ENCODE measurements at places on chromosomes 5 and 9.
A peak's percentile ranks its signal among the peaks of the same experiment; 100 is the strongest.

DNA sequence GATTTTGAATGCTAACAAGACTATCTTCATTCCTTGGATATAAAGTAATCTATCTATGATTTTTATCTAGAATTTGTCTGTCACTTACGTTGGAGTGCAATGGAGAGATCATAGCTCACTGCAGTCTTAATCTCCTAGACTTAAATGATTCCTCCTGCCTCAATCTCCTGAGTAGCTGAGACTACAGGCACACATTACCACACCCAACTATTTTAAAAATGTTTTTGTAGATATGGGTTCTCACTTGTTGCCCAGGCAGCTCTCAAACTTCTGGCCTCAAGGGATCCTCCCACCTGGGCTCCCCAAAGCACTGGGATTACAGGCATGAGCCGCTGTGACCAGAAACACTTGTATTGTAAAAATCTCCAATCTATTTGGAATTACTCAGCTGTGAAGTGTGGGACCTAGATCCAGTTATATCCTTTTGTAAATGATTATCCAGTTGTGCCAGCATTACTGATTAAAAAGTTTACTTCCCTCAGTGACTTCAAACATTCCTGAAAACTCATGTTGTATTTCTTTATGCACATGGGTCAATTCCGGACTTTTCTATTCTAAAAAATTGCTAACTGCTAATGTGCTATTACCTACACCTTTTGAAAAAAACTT, 1793.8 kb upstream of the WWC1 start:
- DNase-seq: no peak

DNA sequence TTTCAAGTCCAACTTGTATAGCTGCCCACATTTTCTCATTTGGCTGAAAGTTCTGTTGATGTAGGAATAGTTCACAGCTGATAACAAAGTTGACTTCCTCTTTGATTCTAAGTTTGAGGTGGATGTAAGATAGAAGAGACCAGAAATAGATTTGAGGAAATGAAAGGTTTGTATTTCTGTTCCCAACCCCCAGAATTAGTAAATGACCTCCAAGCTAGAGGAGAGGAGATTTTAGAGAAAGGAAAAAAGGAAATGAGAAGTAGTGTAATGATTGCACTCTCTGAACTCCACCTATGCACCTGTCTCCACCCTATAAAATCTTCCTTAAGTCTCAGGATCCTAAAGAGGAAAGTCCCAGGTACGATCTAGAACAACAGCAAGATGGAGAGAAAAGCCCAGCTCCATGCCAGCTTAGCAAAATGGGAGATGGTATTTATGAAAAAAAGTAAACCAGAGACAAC, 130.4 kb upstream of the POC5 start:
- no peak for DNase-seq

DNA sequence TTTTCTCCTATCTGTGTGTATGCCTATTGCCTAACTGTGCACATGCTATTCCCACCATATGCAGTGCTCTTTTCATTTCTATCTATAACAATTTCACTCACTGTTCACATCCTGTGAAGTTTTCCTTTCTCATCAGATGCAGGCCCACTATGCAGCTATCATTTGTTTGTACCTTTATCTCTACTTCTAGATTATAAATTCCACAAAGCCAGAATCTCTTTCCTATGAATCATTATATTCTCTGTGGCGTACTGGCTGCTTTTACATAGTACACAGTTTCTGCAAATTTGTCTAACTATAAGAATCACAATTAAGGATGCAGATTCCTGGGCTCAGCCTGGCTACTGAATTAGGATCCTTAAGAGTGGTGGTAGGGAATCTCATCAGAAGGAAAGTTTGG, 600.8 kb upstream of the ARRDC3 start:
- no peak for DNase-seq

- DNase-seq: no peak
Measured at GRCh38 chr5:30574761-30575160, 618.7 kb upstream of the CDH6 start.

- DNase-seq: peak; percentile 17
Measured at GRCh38 chr9:37650873-37651768, at the start of gene FRMPD1. Gene FRMPD1 (plus strand): TSS chr9:37650954. CDS start chr9:37692642, 41,688 bp downstream.

DNA sequence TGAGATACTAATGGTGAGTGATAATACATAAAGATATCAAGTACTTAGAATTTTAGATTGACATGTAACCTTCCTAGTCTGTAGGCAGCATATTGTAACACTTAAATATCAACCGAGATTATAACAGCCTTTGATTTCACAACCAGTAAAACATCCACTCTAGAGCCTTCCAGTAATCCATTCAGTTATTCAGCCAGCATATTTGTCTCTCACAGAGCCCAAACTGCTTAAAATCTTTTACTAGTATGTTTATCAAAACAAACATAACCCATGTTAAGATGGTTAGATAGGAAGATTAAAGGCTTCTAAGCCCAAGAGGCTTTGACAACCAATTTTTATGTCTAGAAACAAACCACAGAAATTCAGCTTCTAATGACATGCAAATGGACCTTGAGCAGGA, 177.9 kb upstream of the FST start:
- no peak for DNase-seq

- DNase-seq: no peak
Measured at GRCh38 chr5:175883506-175883905, 12.1 kb downstream of the CPLX2 start.

- no peak for DNase-seq
Measured at GRCh38 chr5:129554134-129554904, 94.2 kb downstream of the ADAMTS19 start.

DNA sequence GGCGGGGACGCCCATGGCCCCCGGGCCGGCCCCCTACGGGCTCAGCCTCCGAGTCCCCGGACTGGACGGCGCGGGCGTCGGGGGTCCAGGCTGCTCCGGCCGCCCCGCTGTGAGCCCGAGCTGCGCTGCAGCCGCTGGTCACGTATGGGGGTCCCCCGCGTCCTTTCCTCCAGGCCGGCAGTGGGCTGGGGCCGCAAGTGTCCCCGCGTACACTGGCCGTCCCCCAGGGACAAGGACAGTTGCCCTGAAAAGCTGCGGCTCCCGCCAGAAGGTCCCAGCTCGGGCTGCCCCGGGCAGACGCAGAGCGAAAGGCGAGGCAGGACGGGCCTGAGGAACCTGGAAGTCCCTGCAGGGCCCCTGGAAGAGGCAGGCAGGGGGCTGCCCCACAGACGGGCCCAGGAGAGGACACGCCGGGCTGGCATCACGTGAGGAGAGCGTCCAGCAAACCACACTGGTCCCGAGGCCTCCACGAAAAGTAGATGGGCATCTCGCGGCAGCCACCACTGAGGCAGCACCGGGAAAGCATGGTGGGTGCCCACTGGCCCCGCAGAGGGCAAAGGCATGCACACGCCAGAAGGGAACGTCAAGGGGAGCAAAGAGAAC, 3.3 kb upstream of the NKD2 start:
- no peak for DNase-seq

- DNase-seq: no peak
Measured at GRCh38 chr5:168438349-168438748, 47.9 kb upstream of the RARS1 start.

GRCh38 chr5:173940269-173940668, 48.7 kb upstream of the C5orf47 start:
- no peak for DNase-seq

DNA sequence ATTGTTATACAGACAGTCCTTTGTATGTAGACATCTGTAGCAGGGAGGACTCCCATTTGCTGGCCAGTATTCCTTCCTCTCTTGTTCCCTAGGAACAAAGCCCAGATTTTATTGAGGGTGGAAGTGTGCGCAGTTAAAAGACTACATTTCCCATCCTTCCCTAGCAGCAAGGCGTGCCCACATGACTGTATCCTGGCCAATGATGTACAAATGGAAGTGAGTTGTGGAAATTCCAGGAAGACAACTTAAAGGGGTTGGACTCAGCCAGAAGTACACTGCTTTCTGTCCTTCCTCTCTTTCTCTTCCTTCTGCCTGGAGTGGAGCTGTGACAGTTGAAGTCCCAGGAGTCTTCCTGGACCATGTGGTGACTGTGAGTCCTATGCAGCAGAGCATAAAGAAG, 89.0 kb downstream of the HRH2 start:
- no peak for DNase-seq

- no peak for DNase-seq
Measured at GRCh38 chr5:72653586-72653985, 146.4 kb upstream of the ZNF366 start.

- DNase-seq: no peak
Measured at GRCh38 chr9:81108821-81109220, 580.5 kb downstream of the TLE1 start.

GRCh38 chr9:76369583-76369982, 24.6 kb downstream of the RFK start:
- no peak for DNase-seq

- DNase-seq: no peak
Measured at GRCh38 chr9:72440992-72441847, 76.2 kb upstream of the ZFAND5 start.

DNA sequence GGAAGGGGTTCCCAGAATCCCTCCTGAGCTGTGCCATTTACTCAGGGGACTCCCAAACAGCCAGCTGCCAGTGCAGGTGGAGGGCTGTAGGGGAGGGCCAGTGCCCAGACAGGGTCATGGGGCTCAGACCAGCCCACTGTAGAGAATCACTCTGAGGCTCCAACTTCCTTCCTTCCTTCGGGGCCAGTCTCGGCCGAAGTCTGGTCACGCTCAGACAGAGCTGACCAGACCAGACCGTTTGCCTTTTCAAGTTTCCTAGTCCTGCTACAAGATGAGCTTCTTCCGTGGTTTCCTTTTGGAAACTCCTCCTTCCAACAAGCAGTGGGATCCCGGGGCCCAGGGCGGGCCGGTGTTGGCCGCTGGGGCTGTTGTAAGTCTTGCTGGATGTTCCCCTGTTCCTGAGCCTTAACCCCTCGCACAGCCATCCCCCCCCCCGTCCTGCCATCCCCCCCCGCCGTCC, 52.6 kb downstream of the SAR1B start:
- no peak for DNase-seq

- DNase-seq: no peak
Measured at GRCh38 chr5:112933651-112934365, 11.8 kb upstream of the REEP5 start.

DNA sequence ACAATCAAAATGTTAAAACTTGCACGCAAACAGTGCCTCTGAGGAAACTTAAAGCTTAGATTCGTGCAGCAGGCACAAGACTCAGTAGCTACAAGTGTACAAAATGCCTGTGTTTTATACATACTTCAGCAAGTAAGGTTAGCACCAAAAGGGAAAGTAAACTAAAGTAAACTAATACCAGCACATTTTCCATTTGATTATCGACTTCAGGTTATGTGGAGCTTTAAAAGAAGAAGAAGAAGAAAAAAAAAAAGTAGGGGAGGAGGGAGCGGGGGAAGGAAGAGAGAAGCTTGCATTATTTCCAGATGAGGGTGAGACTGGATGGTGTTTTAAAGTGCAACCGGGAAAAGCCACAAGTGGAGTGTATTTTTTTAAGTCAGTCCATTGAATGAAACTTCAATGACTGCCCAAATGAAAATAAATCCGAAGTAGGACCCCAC, 596 bp upstream of the ADAMTS6 start:
- no peak for DNase-seq

GRCh38 chr5:27708534-27708933, 670.1 kb upstream of the CDH9 start:
- no peak for DNase-seq

DNA sequence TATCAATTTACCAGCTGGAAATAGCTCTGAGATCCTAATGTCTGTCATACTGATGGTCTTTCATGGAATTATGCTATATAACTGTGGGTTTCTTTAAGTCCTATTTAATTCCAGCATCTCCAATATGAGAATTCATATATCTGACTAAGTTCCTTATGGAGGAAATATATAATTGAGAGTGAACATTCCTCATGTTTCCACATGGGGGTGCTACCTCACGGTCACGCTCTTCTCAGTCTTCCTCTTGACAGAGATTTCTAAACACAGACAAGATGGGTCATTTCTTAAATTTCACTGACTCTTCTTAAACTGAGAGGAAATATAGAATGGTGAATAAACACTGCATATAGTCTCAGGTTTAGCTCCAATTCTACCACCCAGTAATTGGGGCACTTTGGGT, 212.1 kb downstream of the SLF1 start:
- DNase-seq: no peak

GRCh38 chr5:149924486-149924885, 20.1 kb downstream of the PDE6A start:
- no peak for DNase-seq

DNA sequence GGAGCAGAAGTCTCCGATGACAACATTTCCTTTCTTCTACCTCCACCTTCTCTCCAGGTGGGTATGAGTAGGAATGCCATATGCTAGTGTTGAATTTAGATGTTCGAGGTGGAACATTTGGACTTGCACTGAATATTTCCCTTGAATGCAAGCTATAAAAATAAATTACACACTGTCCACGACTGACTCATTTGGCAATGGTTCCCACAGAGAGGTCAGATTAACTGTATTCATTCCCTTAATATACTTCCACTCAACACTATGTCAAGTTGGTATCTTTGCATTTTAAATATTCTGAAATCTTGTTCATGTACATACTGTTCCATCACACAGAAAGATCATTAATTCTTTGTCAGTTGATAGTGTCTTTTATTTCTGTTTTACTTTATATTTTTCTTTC, 222.6 kb upstream of the PIK3R1 start:
- DNase-seq: no peak

DNA sequence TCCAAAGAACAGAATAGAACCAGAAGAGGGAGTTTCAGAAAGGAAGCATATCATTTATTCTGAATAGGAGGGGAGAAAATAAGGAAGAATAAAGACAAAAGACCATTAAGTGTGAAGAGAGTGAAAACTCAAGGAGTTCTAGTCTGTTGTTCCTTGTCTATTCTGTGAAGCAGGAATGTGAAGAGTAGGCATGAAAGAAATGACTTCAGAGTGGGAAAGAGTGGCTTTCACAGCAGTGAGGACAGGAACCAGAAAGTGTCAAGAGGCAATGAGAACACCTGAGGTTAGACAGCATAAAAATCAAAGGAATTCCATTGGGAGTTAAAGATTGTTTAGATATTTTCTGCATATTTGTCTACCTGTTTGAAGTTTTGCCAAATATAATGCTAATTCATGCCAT, 768.8 kb upstream of the GRAMD2B start:
- no peak for DNase-seq

DNA sequence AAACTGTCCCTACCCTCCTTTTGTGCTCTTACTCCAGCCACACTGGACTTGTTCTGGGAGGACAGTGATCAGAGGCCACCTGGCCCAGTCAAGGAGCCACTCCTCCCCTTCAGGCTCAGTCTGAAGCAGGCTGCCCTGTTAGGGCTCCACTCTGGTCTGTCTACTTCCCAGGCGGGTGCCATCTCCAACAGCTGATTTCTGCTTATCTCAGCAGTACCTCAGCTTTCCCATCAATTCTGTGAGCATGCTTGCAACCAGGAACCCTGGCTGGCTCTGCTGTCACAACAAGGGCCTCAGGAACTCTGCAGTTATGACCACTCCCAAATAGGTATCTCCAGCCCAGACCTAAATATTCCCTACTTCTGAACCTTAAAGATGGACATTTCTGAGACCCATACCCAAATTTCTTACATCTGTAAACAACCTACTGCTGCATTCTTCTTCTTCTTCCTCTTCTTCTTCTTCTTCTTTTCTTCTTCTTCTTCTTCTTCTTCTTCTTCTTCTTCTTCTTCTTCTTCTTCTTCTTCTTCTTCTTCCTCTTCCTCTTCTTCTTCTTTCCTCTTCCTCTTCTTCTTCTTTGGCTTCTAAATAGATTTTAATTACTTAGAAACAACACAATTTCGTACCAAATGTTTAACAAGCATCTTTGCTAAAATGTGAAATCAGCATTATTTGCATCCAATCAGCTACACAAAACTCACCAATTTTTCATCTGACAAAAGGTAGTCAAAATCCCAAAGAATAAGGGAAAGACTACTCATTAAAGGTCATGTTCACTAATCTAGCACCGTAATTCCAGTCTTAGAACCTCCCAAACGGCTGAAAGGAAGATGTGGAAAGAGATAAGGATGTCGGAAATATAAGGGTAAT, 13.6 kb upstream of the SLC22A4 start:
- DNase-seq: no peak

Data from activated T-cell treated with anti-CD3 and anti-CD28 coated beads for 4 hours (primary cell).